ENCODE measurements at places on chromosomes 1 and 21.

GRCh38 chr1:226738421-226738994 lies 574 bp downstream of the ITPKB start:
- no peak for DNase-seq

- DNase-seq: no peak
Measured at GRCh38 chr1:2989976-2990375, 31.3 kb upstream of the ACTRT2 start.

GRCh38 chr1:13699510-13699909 lies 478 bp upstream of the PRDM2 start:
- DNase-seq: no peak

- no peak for DNase-seq
Measured at GRCh38 chr1:210200124-210200736, 32.4 kb upstream of the SERTAD4 start.

- no peak for DNase-seq
Measured at GRCh38 chr1:83769072-83769471, 229.9 kb downstream of the TTLL7 start.

DNA sequence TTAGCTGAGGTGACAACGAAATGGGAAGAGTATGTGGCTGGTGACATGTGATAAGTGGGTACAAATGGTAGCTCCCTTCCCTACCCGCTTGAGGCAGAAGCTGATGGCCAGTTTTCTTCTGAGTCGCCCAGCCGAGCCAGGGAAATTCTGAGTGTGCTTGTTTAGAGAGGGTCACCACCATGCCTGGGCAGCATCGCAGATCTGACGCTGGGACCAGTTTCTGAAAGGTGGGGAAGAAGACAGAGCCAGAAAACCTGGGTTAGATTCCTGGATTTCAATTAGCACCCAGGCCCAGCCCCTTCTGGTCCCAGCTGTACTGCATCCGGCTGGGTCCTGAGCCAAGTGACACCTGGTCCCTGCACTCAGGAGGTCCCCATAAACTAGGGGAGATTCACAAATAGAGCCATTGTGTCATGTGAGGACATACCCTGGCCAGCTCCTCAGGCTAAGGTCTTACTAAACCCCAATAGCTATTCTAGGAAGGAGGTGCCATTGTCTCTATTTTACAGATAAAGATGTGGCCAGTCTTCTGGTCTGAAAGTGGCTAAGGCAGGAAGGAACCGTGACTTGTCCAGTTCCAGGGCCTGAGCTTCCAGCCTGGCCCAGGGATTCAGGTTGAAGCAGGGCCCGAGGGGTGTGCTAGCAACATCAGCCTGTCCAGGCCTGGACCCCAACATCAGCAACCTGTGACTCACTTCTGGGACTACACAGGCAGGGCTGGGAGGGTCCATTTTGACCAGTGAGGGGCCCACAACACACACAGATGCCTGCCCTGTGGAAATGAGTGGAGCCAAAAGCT lies 1.7 kb upstream of the TMEM61 start:
- no peak for DNase-seq
